Renal cortical epithelial cell (primary cell): ENCODE measurements at places on chromosomes 1 and 21.

- peak; percentile 8 for DNase-seq
These were observed 26.5 kb downstream of the AKNAD1 start for GRCh38 chr1:108830119-108831008.

DNA sequence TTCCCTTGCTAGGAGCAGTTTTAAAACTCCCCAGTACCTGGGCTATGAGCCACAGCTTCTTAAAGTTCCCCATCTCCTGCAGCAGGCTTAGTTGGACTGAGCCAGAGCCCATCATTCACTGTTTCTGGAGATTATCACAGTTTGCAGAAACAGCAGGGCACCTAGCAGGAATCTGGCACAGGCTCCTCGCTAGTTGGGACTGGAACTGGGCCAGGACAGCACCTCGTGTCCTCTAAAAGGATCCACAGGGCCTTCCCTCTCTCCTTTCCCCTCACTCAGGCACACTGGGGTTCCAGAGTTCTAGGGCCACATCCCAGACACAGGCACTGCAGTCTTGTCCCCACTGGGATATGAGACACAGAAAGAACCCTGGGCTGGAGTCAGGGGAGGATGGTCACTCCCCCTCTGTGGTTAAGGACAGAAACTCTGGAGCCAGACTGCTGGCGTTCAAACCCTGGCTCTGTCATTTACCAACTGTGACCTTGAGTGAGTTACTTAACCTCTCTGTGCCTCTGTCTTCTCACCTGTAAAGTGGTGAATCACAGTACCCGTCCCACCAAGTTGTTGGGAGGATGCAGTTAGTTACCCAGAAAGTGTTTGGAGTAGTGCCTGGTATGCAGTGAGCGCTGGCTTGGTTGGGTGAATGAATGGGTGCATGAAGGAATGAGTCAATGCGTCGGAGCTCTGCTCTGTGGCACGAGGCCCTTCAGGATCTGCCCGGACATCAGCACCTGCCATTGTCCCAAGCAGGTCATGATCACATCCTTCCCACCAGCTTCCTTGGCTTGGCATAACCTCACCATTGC, 18.8 kb upstream of the ECE1 start:
- DNase-seq = peak; percentile 39

- no peak for DNase-seq
These were observed 176.4 kb upstream of the PALMD start for GRCh38 chr1:99469550-99469971.

- DNase-seq = no peak
These were observed 110.3 kb upstream of the TSPAN2 start for GRCh38 chr1:115199416-115200132.

DNA sequence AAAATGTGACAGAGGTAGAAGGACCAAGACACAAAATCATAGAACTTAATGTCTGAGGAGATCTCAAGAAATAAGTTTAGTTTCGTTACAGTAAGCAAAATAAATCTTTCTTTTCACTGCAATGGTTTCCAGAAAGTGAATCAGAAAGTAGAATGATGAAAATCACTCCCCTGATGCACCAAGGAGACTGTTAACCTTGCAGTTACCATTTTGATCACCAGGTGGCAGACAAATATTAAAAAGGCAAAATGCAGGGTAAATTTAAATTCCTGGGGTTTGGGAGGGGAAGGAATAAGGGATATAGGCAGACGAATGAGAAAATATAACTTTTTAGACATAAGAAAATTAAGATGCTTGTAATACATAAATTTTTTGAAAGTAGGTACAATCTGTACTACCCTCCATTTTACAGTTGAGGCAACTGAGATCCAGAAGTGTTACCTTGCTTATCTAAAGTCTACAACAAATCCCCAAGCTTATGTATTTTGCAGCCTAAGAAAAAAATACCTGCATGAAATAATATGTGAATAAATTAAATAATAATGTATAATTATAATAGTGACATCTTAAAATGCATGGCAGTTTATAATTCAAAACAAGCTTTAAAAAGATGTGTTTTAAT, 253.2 kb downstream of the CRB1 start:
- DNase-seq = peak; percentile 36

- DNase-seq = no peak
These were observed 997 bp downstream of the RSPH1 start for GRCh38 chr21:42495027-42495426.

GRCh38 chr1:241375886-241376285, 18.9 kb upstream of the RGS7 start:
- DNase-seq = no peak

GRCh38 chr1:60989749-60990713, 92.3 kb upstream of the NFIA start:
- DNase-seq = no peak
